ENCODE measurements at places on chromosomes 11 and 22.

DNA sequence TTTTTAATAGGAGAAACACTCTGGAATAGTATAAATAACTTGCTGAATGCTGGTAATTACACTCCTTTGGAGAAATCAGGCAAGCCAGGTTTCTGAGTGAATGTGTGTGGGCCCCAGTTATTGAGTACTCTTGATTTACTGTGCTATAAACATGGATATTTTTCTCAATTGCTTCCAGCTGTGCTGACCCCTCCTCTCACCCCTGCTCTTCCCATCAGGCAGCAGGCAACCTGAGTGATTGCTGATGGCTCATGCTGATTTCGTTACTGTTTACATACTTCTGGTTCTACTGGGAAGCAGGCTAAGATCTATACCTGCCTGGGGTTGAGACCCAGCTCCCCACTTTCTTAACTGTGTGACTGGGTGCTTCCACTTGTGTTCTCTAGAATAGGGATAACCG is 68.5 kb downstream of the DHCR7 start:
- DNase-seq, result no peak

DNA sequence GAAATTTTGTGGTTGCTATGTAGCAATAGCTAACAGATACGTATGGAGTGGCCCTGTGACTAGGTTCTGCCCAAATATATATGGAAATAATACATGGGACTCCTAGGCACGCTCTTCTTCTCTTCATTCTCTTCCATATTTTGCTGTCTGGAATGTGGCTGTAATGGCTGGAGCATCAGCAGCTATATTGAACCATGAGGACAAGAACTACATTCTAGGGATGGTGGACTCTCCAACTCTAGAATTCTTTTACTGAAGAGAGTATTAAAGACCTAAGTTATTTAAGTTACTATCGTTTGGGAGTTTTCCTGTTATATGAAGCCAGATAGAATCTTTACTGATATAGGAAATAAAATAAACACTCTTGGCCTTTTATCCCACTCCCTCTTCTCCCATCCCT is 7.5 kb upstream of the NELL1 start:
- DNase-seq, result no peak

- no peak for DNase-seq
Observed at GRCh38 chr11:62553839-62554361, 7.3 kb upstream of the AHNAK start.

GRCh38 chr22:27251563-27251962 is 550.0 kb downstream of the MN1 start:
- DNase-seq, result no peak

DNA sequence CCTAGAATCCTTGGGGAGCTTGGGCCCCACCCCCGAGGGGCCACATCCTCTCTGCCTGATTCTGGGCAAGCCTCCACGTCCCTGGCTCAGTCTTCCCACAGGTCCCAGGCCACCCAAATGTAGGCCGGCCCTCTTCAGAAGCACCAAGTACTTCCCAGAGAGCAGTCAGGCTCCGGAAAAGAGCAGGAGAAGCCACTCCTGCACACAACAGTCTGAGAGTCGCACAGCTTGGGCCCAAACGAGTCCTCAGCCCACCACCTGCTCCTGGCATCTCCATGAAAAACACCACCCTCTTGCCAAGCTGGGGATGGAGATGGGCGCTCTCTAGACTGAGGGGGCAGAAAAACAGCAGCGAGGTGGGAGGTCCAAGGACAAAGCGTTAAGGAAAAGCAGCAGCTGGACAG is 15.4 kb downstream of the EHD1 start:
- no peak for DNase-seq

- peak; percentile 22 for DNase-seq
Observed at GRCh38 chr11:119764108-119764868, 35.3 kb upstream of the NECTIN1 start.

GRCh38 chr11:129933891-129934290 is 38.5 kb upstream of the NFRKB start:
- DNase-seq, result no peak

DNA sequence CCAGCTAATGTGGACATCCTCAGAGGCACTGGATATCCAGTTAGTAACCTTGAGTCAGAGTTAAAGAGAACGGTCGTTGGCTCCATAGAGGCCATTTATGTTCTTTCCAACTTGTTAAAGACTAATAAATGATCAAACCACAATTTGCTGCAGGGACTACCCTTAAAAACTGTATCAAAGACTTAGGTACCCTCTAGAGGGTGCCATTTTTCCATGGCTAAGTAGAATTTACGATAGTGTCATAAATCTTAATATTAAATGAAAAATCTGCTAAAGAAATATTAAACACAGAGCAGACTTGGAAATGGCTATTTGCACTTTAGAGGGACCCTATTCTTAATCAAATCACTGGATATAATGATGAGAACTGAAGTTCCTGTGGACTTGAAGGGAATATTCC is 685.2 kb upstream of the CHORDC1 start:
- no peak for DNase-seq

DNA sequence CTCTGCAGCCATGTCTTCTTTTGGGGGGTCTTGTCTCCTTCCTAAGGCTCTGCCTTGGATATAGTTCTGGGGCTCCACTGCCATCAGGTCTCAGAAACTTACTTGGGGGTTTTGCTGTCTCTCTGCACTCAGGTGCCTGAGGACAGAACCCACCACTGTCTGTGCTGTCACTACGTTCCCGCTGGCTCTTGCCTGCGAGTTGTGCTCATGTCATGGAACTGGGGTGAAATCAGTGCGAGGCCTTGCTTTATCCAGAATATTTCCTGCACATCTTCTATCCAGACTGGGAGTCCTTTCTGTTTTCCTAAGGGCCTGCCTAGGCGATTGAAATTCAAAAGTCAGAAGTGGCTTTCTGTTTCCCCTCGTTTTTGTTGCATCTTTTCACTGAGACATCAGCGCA is 6.6 kb upstream of the USP2 start:
- DNase-seq, result no peak

- no peak for DNase-seq
Observed at GRCh38 chr11:118938491-118939403, 13.0 kb upstream of the BCL9L start.

DNA sequence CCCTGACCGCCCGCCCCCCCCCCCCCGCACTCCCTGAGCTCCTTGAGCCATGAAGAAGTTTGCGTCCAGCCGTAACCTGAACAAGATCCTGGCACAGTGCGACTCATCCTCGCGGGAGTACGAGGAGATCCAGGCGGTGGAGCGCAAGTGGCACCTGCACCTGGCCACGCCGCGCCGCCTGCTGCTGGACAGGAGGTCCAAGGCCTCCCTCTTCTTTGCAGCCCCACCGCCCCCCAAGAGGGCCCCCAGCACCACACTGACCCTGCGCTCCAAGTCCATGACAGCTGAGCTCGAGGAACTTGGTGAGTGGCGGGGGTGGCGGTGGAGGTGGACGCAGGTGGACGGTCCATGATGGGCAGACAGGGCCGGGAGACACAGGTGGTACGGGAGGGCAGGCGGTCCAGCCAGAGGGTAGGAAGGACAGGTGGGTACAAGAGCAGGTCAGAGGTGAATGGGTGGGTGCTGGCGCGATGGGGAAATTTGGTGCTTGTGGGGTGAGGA is 32.1 kb upstream of the ACR start:
- DNase-seq, result no peak

DNA sequence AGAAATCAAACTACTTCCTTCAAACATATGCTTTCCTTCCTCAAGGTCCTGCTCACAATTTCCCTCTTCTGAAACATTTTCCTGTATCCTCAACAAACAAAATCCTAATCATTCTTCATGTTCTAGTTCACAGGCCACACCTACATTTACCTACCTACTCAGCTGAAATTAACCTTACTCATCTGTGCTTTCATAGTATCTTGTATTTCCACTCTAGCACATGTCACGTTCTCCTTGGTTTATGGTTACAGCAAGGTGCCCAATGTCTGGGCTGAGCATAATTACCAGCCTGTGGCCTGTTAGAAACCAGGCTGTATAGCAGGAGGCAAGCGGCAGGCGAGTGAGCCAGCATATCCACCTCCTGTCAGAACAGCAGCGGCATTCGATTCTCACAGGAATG is 13.2 kb downstream of the DCUN1D5 start:
- DNase-seq, result no peak

- peak; percentile 89 for DNase-seq
Observed at GRCh38 chr11:111911563-111912401, at the start of gene CRYAB. Gene CRYAB, minus strand, starts transcription at chr11:111911770. Its CDS starts 46 bp downstream, at chr11:111911724.

DNA sequence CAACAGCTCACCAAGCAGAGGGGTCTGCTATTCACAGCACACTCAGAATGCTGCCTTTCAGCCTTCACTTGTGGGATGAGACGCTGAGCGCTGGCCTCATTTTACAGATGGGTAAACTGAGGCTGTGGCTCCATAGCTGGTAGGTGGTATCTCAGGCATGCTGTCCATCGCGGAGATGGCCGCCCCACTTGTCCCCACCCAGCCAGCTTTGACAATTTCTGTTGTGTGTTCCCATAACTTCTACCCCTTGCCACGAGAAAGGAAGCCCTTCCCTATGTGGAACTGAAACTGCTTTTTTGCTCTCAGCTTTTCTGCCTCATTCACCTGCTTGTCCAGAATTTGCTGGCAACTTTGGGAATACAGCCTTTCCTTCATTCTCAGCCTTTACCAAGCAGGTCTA is 36.1 kb upstream of the NNMT start:
- DNase-seq, result no peak

DNA sequence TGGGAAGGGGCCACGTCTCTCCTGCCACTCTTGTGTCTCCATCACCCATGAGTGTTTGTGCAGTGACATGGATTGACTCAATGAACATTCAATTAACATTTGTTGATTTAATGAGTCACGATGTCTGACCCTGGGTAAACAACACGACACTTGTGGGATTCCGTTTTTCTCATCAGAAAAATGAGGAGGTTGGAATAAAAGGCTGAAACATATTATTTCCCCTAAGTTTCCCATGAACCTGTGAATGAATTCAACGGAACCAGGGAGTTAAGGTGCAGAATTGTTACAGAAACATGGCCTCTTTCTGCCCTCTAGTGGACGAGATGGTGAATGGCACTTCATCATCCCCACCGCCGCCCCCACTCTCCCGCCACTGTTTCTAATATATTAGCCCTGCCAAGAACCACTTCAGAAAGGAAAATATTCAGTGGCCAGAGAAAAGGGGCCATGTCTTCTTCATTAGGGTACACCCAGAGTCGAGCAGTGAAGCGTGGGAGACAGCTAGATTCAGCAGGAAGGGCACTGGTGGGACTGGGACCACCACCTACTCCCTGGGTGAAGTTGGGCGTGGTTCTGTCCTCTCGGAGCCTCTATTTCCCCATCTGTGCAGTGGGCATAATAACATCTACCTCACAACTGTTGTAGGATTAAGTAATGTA is 46.3 kb upstream of the SYT13 start:
- peak; percentile 55 for DNase-seq

DNA sequence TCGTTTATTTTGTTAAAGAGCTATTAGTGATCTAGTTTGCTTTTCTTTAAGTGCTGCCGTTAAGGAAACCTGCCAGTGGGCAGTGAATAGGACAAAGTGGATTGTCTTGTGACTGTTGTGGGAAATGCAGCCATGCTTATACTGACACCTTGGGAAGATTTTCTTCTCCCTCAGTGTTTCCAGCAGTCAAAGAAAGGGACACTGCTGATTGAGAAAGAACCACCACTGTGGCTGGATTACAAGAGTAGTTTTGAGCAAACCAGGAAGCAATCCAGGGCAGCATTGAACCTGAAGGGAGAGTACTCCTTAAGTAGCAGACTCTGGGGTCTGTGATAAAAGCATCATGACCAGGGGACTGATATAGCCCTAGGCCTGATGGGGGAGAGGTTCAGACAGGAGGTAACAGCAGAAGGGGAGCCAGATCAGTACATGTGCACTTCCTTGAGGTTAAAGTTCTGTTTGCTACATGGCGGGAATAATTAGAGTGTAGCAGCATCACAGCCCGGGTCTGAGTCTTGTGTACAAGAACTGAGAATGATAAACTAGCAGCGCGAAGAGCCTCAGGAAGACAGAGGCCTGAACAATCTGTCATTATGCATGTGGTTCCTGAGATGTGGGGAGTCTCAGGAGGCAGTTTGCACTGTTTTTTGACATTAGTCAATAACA is 167.8 kb downstream of the C11orf91 start:
- DNase-seq, result no peak

GRCh38 chr11:112355726-112356125 is 95.1 kb upstream of the PLET1 start:
- no peak for DNase-seq

DNA sequence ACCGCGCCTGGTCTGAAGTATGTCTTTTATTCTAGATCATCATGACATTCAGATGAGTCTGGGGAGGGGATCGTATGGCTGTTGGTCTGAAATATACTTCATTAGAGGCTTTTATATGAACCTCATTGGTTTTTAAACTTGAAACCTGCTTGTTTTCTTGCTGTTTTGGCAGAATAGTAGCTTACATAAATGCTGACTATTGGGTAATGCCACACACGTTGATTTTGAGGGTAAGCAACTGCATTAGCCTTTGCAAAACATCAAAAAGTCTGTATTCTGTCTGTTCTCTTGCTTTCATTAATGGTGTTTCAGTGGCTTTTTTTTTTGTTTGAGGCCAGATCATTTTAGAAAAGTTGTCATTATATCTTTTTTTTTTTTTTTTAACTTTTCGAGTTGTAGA is 14.2 kb downstream of the PPME1 start:
- DNase-seq, result no peak

DNA sequence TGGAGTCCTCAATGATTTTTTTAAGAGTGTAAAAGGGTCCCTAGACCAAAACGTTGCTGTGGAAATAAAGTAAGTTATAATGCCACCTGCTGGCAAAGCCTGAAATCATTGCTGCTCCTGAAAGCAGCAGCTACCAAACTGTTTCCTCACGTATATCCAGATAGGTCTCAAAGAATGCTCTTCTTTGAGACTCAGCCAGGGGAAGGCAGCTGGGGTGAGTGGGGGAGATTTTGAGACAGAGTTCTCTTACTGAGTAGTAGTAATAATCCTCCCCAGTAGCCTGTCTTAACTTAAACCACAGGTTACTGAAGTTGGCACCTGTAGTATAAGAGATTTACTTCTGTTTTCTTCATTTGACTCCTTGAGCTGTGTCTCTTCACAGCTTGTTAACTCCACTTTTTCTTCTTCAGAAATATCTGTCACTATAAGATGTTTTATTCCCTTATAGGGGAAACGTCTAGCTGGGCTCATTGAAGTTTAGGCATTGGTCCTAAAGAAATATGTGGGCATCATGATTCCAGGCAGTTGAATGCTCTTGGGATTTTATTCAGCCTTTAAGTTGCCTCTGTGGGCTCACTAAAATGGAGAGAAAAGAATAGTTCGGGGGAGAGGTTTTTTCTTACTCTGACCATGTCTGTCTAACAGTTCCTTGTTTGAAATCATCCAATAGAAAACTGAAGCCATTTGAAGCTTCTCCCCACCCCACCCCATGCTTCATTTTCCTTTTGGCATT is 77.9 kb downstream of the BTBD10 start:
- peak; percentile 12 for DNase-seq

Measured in trophoblast cell (in vitro differentiated cells and primary cell).